ENCODE measurements at places on chromosomes 6 and 20.
A peak's percentile ranks its signal among the peaks of the same experiment; 100 is the strongest.

DNA sequence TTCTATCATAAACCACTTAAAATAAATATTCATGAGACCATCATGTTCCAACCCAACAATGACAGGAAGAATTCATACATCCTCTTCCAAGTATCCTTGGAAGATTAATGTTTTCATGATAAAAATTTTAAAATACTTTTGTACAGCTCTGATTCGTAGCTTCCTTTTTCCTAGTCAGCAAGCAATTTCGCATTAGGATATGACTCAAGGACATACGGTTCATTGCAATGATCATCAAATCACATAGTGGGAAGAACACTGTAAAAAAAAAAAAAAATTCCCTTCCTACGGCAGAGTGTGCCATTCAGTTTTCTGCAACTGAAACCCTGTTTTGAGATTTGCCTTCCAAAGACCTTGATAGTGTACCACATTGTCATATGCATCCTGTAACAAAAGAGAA is 35.3 kb upstream of the GFOD1 start:
- DNase-seq, result no peak

- no peak for DNase-seq
Observed at GRCh38 chr6:84449220-84449619, 221.8 kb upstream of the CEP162 start.

- DNase-seq, result no peak
Observed at GRCh38 chr20:32319100-32319499, 39.0 kb upstream of the ASXL1 start.

GRCh38 chr6:168093071-168093505 is 14.1 kb upstream of the FRMD1 start:
- no peak for DNase-seq

DNA sequence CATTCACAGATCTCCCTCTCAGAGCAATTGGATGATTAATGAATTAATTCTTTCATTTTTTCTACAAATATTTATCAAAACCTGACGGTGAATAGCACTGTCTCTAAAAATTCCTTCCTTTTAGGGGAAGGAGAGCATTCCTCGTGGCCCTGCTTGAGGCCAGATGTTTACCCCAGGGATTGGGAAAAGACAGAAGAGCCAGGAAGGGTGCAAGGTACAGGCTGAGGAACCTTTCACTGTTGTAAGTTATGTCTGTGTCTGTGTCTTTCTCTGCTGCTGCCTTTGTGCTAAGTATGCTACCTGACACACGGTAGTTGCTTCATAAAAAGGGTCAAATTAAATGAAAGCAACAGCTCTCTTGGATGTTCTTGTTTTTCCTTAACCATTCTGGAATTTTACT is 27.4 kb upstream of the CCN2 start:
- DNase-seq, result no peak

GRCh38 chr20:3731944-3732326 is 550 bp upstream of the HSPA12B start:
- no peak for DNase-seq

GRCh38 chr6:56513631-56514030 is 129.1 kb downstream of the DST start:
- no peak for DNase-seq

GRCh38 chr6:6522709-6523108 is 65.8 kb upstream of the LY86 start:
- DNase-seq, result no peak

GRCh38 chr20:59937150-59937549 is 3.0 kb downstream of the PPP1R3D start:
- no peak for DNase-seq

- no peak for DNase-seq
Observed at GRCh38 chr6:4192173-4192572, 56.8 kb upstream of the ECI2 start.

DNA sequence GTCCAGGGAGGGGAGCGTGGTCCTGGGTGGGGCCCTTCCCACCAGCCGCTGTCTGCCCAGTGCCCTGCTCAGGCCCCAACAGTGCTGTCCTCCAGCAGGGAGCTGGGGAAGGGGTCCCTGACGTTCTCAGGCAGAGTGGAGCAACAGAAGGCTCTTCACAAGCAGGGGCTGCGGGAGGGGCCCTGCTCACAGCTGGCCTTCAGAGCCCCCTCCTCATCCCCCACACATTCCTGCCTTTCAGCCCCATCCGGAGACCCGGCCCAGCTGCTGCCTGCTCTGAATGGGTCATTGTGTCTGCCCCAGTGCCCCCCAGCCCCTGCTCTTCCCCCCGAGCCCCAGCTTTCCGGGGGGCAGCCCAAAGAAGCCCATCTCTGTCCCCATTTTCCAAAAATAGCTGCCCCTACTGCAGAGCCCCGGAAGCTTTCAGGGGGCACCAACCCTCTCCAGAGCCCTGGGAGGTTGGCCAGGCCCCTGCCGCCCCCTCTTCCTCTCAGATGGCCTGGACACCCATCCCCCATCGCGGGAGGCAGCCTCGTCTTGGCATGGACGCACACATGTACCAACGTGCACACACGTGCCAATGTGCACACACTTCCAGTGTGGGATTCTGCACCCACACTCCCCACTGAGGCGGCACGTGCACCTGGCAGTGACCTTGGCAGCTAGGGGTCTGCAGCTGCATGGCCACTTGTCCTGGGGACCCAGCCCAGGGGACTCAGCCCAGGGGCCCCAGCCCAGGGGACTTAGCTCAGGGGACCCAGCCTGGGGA is 3.7 kb downstream of the COL20A1 start:
- DNase-seq, result no peak

- no peak for DNase-seq
Observed at GRCh38 chr6:37259191-37259590, 1.2 kb upstream of the TMEM217 start.

DNA sequence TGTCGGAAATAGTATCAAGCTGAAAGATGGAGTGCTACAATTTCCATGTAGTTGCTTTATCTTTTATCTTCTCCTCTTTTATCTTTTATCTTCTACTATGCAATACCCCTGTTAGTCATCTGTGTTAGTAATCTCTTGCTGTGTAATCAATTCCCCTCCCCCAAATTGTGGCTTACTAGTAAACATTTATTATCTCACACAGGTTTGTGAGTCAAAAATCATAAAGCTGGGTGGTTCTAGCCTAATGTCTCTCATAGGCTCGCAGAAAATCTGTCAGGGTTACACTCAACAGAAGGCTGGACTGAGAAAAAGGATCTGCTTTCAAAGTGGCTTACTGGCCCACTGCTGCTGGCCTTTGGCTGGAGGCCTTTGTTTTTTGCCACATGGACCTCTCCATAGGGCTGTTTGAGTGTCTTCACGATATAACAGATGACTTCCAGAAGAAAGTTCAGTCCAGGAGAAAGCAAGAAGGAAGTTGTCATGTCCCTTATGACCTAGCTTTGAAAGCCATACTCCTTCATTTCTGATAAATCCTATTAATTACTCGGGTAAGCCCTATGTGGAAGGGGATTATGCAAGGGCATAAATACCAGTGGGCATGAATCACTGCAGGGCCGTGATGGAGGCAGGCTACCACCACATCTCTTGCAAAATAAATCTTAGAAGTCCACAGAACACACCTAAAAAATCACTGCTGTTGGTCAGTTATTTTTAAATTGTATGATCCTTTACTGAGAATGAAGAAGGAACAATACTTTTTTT is 24.5 kb upstream of the PTCHD4 start:
- no peak for DNase-seq

DNA sequence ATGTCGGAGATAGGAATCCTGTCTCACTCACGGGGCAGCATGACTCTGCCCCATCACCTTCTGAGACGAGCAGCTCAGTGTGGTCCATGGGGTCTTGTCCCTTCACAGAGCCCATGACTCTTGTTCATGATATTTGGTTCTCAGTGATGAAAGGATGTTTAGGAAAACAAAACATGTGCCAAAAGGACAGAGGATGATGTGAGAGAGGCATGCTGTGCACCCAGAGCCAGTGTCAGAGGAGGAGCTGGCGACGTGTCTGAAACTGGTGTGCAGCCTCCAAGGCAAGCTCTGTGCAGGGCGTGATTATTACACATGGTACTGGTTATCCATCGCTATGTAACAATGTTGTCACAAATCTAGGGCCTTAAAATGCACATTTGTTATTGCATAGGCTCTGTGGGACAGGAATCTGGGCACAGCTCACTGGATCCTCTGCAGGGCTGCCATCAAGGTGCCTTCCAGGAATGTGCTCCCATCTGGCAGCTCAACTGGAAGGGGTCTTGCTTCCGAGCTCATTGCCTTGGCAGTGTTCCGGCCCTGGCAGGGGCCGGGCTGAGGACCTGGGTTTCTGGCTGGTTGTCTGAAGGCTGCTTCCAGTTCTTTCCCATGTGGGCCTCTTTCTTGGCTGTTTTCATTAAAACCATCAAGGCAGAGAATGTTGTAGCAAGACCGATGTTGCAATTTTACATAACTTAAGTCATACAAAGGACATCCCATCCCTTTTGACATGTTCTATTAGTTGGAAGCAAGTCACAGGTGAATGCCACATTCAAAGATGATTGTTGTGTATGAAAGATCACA is 175.4 kb downstream of the ERMARD start:
- DNase-seq, result no peak

- DNase-seq, result no peak
Observed at GRCh38 chr6:89952686-89953085, 58.4 kb downstream of the GJA10 start.

DNA sequence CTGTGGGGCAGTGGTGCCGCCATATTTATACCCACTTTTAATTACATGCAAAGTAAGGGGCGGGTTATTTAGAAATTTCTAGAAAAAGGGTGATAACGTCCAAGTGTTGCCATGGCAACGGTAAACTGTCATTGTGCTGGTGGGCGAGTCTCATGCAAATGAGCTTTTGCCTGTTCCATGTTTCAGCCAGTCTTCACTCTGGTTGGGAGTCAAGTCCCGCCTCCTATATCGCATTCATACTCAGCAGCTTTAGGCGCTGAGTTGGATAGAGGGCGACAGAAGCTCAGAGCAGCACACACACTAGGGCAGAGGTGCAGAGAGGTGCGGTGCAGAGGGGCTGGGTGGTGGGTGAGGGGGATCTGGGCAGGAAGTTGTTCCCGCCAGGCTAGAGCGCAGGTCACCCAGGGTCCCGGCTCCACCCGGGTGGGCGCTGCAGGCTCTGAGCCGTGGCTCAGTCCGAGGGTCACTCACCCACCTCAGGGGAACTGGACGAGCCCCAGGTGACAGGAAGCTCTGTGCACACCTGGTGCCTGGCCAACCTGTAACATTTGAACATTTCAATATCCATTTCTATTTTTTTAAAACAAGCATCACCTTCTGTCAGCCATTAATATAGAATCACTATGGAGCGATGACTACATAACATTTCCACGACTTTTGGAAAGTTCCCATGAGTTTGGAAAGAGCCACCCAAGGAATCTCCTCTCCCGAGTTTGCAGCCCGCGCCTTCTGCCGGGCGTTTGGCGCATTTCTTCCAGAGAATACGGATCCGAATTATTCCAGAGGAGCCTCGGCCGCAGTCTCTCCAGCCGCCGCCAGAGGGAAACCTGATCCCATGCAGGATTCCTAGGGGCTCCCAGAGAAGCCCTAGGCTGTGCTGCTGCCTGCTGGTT is 89.1 kb upstream of the PHACTR3 start:
- DNase-seq, result peak; percentile 76

- DNase-seq, result no peak
Observed at GRCh38 chr6:145214570-145214969, 520.8 kb downstream of the EPM2A start.

GRCh38 chr6:119128252-119128912 is 49.9 kb upstream of the FAM184A start:
- no peak for DNase-seq

GRCh38 chr20:12022126-12022525 is 104.4 kb downstream of the BTBD3 start:
- no peak for DNase-seq

DNA sequence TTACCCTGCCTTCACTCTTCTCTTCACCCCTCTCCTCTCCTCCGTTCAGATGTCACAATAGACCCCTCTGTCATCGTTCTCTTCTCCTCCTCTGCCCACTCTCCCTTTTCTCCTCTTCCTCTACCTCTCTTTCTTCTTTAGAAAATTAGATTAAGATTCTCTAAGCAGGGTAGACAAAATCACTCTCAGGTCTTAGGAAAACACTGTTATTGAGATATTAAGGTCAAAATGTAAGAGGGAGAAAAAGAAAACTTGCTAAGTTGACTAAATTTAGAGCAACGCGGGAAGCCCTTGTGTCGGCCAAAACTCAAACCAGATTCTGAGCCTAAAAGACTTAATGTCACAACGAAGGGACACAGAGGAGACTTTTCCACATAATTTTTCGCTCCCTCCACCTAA is 22.1 kb upstream of the ZNF184 start:
- no peak for DNase-seq

DNA sequence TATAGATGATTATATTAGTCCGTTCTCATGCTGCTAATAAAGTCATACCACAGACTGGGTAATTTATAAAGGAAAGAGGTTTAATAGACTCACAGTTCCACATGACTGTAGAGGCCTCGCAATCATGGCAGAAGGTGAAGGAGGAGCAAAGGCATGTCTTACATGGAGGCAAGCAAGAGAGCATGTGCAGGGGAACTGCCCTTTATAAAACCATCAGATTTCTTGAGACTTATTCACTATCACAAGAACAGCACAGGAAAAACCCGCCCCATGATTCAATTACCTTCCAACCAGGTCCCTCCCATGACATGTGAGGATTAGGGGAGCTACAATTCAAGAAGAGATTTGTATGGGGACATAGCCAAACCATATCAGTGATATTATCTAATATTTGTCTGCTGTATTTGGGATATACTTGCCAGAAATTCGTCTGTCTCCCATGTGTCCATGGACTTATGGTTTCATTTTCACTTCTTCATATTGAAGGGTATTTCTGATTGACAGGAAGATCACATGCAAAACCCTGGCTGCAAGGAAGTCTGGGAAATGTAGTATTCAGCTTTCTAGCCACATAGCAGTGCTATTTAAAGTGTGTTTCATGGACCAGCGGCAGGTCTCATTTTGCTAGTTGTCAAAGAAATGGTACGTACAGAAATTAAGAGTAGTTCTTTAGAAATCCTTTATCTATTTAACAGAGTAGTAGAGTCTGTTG is 50.5 kb upstream of the PAK5 start:
- DNase-seq, result no peak

GRCh38 chr6:39344821-39345280 is 22.3 kb upstream of the KCNK16 start:
- no peak for DNase-seq

DNA sequence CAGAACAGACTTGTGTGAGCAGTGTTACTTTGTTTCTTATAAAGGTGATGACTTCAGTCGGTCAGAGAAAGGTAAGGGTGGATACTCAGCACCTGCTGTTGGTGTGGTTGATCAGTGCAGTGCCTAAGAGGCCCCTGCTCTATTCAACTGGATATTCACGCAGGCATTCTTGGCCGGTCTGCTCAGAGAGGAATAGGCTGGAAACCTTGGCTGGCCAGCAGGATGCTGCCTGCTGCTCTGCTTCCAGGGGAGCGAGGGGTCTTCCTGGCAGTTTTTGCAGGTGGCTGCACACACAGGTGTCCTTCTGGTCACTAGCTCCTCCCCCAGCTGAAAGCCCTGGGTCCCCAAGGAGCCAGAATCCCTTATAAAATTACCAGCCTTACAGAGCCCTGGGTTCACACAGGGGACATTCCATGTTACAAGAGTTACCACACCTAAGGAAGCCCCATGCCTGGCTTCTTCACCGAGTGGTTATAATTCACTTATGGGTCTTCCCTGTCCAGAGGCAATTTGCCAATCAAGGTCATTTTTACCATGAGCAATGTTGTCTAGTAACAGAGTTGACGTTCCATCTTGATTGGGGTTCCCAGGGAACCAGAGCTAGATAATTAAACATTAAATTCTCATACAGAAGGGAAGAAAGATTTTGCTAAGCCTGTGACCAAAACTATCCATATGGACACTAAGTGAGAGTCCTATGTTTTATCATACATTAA is 16.4 kb downstream of the SYNJ2 start:
- no peak for DNase-seq

GRCh38 chr6:149306967-149307366 is 10.5 kb upstream of the TAB2 start:
- no peak for DNase-seq
